ENCODE measurements at places on chromosomes 1 and 21. TPM values are rescaled to one million over a fixed set of nuclear protein-coding genes. Genes with fewer than 3 reads are reported as not detected.

DNA sequence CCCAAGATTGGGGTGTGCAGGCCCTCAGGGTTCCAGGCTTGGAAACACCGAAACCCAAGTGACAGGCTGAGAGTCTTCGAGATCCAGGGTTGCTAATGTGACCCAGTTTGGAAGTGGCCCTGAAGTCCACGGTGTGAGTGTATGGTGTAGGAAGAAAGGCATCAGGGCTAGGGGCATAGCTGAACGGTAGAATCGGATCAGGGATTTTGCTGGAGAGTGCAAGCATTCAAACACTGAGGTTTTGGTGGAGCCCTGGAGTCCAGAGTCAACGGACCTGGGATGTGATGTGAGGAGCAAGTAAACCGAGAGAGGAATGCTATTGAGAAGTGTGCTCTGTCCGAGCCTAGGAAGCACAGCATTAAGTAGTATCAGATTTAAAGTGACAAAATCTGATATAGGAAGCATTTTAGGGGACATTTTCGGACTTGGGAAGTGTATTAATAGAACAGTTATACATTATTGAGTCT is 958 bp downstream of the NFYC start:
- DNase-seq: no peak

- no peak for DNase-seq
Measured at GRCh38 chr1:231626951-231627614, 493 bp downstream of the DISC1 start.

DNA sequence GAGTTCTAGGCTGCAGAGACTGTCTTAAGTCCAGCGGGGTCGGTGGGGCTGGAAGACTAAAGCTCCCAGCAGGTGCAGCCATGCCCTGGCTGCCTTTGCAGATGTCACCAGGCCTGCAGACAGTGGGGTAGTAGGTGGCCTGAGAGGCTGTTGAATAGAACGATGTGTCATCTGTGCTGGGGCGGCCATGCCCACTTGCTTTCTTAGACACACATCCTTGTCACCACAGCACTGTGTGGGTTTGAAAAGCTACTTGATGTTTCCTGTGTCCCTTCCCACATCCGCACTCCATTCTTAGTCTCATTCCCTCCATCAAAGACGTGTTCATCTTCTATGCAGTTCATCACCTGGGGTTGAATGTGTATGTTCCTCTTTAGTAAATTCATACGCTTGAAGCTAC is 184.5 kb upstream of the TMEM51 start:
- DNase-seq: peak; percentile 38

SH2D1B gene
- polyA plus RNA-seq: 0.27 TPM

TDRD10 gene
- 12.2 TPM for polyA plus RNA-seq
